CD4-positive, CD25-positive, alpha-beta regulatory T cell (primary cell): ENCODE measurements at places on chromosomes 1 and 21. TPM values are rescaled to one million over a fixed set of nuclear protein-coding genes. Genes with fewer than 3 reads are reported as not detected.

CD84 gene
- 135 TPM for total RNA-seq

TMCO2 gene
- not detected for total RNA-seq

SPATC1L gene
- total RNA-seq: 1.7 TPM

FCAMR gene
- not detected for total RNA-seq

TNNI3K gene
- not detected for total RNA-seq

IL20 gene
- total RNA-seq: not detected

CSMD2 gene
- total RNA-seq: not detected

DENND2D gene
- 83.8 TPM for total RNA-seq

HSD3B1 gene
- total RNA-seq: not detected

CD1D gene
- total RNA-seq: not detected

TMEM183A gene
- total RNA-seq: 130 TPM

FYB2 gene
- total RNA-seq: not detected

ZNF669 gene
- 15.7 TPM for total RNA-seq

MARCKSL1 gene
- total RNA-seq: 27.5 TPM

FCGR3B gene
- total RNA-seq: not detected

AMY1B gene
- total RNA-seq: not detected

OPTC gene
- not detected for total RNA-seq

SOX13 gene
- total RNA-seq: 0.47 TPM

RHOU gene
- total RNA-seq: 1.6 TPM

ADGRB2 gene
- total RNA-seq: 1.9 TPM

OTUD7B gene
- 6.7 TPM for total RNA-seq

PRDM16 gene
- total RNA-seq: 0.27 TPM

ATF3 gene
- total RNA-seq: 53.7 TPM

CDK18 gene
- total RNA-seq: 0.49 TPM

ZBTB8A gene
- 0.12 TPM for total RNA-seq
